ENCODE measurements at places on chromosomes 12 and 14.

DNA sequence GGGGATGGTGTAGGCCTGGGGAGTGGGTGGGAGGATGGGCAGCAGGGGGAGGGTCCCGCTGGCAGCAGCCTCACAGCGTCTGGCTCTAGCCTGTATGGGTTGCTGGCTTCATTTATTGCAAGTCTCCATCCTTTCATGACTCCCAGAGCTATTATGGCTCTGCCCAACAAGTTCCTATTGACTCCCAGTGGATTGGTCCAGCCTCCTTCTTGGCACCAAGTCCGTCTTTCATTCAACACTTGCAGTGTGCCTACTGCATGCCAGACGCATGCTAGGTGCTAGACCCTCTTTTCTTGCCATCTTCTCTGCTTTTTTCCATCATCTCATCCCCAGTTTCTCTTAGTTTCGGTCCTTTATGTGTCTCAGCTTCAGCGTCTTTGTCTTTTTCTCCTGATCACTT lies 1.1 kb downstream of the PSMB11 start:
- no peak for DNase-seq

- DNase-seq: peak; percentile 48
Measured at GRCh38 chr12:54968181-54968730, 16.3 kb downstream of the TESPA1 start.

DNA sequence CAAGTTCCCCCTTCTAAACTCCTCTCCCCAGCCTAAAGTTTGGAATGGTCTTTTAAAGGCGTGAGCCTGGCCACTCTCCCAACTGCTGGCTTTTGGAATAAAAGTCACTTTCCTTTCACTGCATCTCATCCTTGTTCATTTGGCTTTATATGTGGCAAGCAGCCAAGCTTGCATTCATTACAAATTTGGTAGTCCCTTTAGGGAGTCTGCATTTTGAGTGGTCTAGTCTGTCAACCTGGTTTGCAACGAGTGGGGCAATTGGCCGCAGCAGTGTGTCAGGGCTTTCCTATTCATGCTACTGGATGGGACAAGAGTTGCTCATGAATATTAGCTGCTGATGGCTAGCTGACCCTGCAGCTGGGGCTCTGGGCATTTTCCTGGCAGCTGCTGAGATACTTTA lies 57.0 kb downstream of the CATSPERB start:
- DNase-seq: no peak

GRCh38 chr14:105136401-105137322 lies 31.9 kb downstream of the JAG2 start:
- DNase-seq: no peak

DNA sequence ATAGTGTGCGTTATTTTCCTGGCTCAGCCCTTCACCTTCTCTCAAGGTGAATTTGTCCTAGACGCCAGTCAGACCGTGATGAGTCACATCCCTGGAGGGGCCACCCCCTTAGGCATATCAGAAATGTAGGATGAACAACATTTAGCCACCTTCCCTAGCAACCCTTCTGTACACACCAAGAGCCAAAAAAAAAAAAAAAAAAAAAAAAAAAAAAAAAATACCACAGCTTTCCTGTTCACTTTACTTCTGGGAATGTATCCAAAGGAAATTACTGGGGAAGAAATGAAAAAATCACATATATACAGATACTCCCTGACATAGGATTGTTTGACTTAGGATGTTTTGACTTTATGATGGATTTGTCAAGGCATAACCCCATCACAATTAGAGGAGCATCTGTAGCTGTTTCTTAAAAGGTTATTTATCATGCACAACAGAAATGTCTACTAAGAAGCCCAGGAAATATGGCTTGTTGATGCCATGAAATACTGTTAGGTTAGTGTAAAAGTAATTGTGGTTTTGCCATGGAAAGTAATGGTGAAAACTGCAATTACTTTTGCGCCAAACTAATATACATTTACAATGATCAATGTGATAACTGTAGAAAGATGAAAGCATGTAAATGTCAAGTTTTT lies 68.2 kb upstream of the BDKRB2 start:
- no peak for DNase-seq

- DNase-seq: no peak
Measured at GRCh38 chr14:61308198-61308597, 13.2 kb upstream of the PRKCH start.

DNA sequence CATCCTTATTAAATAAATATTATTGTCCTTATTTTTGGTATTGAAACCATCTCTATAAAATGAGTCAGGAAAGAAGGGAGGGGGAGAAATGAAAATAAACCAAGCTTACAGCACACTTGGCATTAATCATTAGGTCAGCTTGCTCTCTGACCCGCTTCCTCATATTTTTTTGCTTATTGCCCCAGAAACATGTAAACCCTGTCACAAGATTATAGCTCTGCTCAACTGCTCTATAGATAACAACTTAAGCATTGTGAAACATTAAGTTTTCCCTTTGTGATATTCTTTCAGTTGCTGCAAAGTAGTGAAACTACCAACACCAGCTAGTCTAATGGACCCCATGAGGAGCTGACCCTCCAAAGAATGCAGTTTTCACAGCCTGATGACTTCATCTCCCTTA lies 819.5 kb downstream of the SLC16A7 start:
- no peak for DNase-seq

- DNase-seq: no peak
Measured at GRCh38 chr14:90692826-90693225, 123.4 kb downstream of the TTC7B start.

- DNase-seq: no peak
Measured at GRCh38 chr12:101941306-101942249, 64.2 kb downstream of the DRAM1 start.

- DNase-seq: no peak
Measured at GRCh38 chr14:96746101-96746500, 51.1 kb upstream of the VRK1 start.

DNA sequence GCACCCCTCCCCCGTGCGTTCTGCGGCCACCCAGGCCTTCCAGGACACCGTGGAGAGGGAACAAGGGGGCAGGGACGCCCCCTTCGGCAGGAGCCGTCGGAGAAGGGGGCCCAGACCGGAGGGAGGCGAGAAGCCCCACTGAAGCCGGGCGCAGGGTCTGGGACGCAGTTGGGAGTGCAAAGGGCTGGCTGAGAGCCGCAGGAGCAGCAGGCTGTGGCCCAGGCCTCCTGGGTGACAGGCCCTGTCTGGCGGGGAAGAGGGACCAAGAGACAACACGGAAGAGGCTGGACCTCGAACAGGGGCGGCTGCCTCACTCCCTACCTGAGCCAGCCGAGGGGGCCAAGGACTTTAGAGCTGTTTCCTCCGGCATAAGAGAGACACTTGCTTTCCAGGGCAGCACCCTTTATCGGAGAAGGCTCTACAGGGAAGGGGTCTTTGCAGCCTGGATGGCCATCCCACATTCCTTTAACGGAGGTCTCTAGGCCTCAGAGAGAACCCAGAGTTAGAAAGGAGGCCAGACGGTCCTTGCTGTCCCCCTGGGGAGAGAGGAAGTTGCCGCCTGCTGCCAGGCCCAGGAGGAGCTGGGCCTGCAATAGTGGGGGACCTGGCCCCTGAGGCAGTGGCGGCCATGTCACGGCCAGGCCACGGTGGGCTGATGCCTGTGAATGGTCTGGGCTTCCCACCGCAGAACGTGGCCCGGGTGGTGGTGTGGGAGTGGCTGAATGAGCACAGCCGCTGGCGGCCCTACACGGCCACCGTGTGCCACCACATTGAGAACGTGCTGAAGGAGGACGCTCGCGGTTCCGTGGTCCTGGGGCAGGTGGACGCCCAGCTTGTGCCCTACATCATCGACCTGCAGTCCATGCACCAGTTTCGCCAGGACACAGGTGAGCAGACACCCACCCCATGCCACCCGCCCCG lies 1.3 kb downstream of the DTX1 start:
- no peak for DNase-seq

- no peak for DNase-seq
Measured at GRCh38 chr14:71244341-71244740, 337.1 kb downstream of the PCNX1 start.

Measured in CD4-positive, alpha-beta T cell treated with Interleukin-17A for 1 hour (primary cell).